T-helper 9 cell (primary cell): ENCODE measurements at places on chromosomes 12 and 14.

DNA sequence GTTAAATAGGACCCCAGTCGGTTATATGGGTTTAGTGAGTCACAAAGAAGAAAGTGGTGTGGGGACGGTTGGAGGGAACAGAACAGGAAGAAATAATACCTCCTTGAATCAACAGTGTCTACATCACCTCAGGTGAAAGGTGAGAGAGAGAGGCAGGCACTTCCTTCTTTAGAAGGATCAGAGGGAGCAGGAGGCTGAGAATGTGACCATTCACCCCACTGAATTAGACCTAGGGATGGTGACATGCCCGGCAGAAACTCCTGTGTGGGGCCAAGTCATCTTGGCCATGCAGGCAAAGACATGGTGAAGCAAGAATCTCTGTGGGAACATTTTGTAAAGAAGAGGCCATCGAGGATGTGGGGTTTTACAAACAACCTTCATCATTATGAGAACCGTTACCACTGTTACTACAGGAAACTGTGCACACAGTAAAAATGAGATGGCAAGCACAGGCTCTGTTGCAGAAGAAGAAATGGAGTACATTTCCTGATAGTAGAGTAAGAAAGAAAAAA is 1196.9 kb downstream of the VRK1 start:
- DNase-seq: no peak

DNA sequence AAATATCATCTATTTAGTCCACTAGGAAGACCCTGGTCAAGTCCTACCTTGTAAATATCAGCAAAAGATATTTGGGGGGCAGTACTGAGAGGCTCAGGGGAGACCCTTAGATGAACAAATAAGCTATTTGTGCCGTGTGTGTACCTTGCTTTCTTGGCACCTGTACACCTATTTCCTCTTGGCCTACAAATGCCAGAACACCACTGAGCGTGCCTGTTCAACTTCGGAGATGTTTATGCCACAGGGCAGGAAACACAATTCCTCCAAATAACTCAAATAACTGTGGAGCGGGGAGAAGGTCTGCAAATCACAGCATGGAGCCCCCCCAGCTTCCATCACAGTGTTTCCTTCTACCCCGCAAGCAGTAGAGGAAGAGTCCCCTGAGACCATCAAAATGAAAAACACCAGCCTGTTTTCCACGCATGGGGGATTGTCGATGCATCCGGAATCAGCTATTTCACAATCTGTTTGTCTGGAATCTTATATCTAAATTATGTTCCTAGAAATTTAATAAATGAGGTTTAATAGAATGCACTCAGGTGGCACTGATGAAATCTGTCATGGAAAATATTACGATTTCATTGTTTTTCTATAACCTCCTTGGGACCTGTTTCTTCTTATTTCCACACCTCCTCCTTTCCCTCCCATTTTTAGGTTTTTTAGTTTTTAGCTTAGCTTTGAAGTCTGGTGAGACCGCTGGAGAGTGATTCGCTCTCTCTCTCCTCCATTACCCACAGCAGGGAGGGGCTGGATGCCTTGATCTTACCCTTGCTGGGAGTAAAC is 254.0 kb upstream of the SRRM4 start:
- no peak for DNase-seq

GRCh38 chr12:120194226-120194533 is 335 bp downstream of the GCN1 start:
- no peak for DNase-seq

DNA sequence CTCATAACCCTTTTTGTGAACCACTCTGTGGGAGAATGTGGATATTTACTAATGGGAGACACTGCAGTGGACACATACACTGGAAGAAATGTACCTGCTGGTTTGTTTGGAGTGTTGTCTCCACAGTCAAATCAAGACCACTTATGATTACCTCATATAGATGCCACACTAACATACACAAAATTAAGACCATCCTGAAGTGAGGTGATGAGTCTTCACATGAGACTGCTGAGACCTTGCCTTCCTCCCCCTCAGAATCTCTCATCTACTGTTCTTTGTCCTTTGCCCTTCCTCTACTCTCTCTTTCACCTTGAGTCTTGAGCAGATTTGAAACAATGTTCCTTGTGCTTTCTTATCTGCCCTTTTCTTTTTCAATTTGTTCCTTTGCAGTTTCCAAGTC is 4.3 kb downstream of the KRT6A start:
- no peak for DNase-seq

DNA sequence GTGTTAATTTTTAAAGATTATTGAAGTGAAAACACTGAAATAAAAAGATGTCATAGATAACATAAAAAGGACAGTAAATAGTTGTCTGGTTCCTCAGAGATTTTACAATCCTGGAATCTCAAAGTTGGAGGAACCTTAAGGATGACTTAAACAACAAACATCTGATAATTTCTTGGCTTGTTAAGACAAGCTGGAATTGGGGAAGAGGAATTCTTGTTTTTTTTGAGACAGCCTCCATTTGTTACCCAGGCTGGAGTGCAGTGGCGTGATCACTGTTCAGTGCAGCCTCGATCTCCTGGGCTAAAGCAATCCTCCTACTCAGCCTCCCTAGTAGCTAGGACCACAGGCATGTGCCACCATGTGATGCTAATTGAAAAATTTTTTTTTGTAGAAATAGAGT is 2.3 kb downstream of the ZNF410 start:
- DNase-seq: no peak
